ENCODE measurements at places on chromosomes 7 and 10. TPM values are rescaled to one million over a fixed set of nuclear protein-coding genes. Genes with fewer than 3 reads are reported as not detected.

The TMUB1 gene
- total RNA-seq: 82.6 TPM

The PI4K2A gene
- 8.9 TPM for total RNA-seq

The TPK1 gene
- 10.2 TPM for total RNA-seq

The RELN gene
- total RNA-seq: not detected

The CHST15 gene
- total RNA-seq: not detected

The BTBD16 gene
- not detected for total RNA-seq

GRCh38 chr7:7562736-7563135, 3.9 kb upstream of the MIOS start:
- H3K27ac ChIP-seq: no peak overlapping the region
- H3K27me3 ChIP-seq: peaks cover 12% of the 10 kb centered on the region
- H3K36me3 ChIP-seq: peaks cover 2% of the 10 kb centered on the region
- H3K4me1 ChIP-seq: no peaks in the 10 kb centered on the region
- no peak for DNase-seq

DNA sequence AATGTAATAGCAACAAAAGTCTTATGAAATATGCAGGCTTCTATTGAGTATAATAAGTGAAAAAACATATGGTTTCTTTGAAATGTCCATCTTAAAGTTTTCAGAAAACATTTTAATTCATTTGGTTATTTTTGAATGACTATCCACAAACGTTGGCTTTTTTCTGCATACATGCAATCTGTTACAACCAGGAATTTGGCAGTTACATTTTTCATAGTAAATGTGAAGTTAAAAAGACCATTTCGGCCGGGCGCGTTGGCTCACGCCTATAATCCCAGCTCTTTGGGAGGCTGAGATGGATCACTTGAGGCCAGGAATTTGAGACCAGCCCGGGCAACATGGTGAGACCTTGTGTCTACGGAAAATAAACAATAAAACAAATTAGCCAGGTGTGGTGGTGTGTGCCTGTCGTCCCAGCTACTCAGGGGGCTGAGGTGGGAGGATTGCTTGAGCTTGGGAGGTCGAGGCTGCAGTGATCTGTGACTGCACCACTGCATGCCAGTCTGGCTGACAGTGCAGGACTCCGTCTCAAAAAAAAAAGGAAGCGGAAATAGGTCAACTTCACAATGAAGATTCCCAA, 73.9 kb upstream of the NMT2 start:
- peaks cover 22% of the 10 kb centered on the region for H3K4me1 ChIP-seq
- no peak overlapping the region for H3K27ac ChIP-seq
- H3K4me3 ChIP-seq: no peak overlapping the region

Data from activated CD8-positive, alpha-beta T cell treated with anti-CD3 and anti-CD28 coated beads, Interleukin-2, amount 10 ng/mL, durations not matched to agents 7 days and 5 days (primary cell).